NCI-H1694 (cell line): ENCODE measurements at places on chromosomes 5 and 9.

DNA sequence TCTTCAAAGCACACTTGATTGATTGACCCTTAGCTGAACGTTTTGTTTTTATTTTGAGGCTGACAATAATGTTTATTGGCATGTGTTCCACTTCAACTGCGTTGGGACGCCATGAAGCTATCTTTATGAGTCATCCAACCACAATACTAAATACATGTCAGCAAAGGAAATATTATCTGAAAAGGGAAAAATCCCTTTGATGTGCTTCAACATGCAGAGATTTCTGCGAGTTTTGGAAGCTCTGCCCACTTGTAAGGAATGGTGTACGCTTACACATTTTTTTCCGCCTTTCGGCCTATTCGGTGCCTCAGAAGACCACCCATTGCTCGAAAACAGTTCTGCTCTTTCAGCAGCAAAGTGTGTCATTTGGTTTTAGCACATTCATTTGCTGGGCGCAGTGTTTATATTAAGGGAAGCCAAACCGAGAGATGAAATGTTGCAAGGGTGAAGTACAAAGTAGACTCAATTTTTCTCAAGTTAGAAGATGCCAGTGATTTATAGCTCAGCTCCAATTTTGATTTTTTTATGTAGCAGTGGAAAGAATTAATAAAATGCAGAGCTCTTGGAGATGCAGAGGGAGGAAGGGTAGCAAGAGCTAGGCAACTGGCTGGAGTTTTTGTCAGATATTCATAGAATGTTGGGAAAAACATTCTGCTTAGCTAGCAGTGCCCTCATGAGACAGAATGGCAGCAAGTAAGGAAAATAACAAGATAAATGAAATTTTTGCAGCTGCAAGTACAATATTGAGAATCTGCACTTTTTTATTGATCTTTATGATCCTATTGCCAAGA, 68.9 kb downstream of the PRDM6 start:
- no peak for DNase-seq

DNA sequence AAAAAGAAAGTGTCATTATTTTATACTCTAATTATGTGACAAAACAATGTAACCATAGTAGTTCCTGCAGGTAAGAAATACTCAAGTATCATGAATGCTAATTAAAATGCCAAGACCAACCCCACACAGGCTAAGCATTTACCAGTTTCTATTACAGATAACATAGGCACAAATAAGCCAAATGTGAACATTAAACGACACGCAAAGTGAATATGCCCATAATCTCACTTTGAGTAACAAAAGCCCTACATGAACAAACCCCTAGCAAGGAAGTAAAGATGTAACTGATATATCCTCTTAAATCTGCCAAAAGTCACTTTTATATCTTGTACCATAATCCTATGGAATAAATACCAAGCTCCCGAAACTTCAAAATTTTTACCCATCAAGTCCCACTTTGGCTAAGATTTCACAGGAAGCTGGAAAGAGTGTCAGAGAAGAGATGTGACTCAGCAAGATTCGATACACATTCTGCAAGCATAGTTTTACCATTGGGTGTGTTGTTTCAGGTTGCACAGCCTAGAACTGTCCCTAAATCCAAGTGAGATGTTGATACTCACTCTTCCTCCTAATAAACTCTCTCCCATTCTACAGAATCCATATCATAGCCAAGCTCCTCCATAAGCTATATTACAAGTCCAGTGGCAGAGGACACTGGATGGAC, 28.8 kb downstream of the TRPM6 start:
- DNase-seq: no peak

GRCh38 chr9:21690561-21690960, 111.9 kb upstream of the MTAP start:
- DNase-seq: no peak

DNA sequence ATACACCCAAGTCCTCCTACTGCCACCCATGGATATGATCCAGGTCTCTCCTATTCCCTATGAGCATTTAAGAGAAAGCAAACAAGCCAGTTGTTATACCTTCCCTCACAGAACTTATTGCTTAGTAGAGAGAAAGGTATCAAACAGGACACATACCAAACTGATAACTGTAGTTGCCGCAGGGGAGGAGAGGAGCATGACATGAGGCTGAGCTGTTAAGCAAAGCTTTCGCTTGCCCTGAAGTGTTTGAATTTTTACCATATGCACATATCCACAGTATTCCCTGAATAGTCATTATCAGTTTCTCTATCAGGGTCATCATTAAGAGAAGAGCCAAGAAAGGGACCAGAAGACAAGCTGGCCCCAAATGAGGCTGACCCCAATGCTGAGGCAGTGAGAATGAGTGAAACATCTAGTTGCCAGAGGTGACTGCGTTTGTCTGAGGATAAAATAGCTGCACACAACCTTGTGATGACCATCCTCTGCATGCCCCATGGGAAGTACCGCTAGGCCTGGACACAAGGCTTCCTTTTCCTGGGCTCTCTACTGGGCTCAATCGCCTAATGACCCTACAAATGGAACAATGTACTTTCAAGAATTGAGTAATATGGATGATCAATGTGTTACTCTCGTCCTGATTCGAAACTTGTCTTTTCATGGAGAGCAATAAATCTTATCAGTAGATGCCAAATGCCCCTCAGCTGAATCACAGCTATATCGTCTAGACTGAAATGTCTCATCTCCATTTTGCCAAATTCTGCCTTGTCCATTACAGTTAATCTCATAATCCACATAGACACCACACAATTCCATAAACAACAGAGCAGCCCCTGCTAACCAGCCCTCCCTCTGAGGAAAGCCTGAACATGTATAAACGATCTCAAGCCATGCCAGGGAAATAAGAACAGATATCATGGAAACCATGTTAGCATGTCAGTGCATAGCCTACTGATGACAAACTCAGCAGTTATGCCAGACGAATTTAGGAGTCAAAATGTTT, 4.3 kb upstream of the IFNK start:
- no peak for DNase-seq

- no peak for DNase-seq
These were observed 151.8 kb upstream of the VLDLR start for GRCh38 chr9:2469681-2470221.

DNA sequence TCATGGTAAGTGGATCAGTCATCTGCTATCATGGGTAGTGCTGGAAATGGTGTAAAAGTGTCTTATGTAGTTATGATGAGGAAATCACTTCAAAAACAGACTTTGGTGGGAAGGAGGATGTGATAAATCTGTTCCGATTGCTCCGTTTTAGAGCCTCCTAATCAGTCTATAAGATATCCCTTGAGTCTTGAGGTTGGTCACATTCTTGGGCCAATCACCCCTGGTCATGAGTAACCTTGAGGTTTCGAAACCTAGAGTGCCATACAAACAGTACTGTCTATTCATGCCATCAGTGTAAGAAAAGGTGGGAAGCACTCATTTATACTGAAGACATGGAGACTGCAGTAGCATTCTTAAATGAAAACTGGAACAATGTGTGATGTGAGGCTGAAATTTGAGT, 45.8 kb downstream of the LRRTM2 start:
- no peak for DNase-seq

- no peak for DNase-seq
These were observed 77.7 kb upstream of the SNX2 start for GRCh38 chr5:122697191-122697590.

DNA sequence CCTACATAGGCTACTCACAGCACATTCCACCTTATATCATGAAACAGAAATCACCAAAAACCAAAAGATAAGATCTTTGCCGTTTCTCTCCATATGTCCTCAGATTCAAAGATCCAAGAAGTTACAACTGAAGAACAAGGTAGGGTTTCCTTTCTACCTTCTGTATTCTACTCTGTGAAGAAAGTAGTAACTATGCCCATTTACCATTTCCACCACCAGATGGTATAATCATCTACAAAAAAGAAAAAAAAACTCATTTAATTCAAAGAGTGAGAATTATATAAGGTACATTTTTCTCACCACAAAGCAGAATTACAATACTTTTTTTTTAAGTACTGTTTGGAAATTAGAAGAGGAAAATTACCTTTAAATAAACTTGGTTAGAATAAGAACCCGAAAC, 172.6 kb upstream of the PTGER4 start:
- no peak for DNase-seq

DNA sequence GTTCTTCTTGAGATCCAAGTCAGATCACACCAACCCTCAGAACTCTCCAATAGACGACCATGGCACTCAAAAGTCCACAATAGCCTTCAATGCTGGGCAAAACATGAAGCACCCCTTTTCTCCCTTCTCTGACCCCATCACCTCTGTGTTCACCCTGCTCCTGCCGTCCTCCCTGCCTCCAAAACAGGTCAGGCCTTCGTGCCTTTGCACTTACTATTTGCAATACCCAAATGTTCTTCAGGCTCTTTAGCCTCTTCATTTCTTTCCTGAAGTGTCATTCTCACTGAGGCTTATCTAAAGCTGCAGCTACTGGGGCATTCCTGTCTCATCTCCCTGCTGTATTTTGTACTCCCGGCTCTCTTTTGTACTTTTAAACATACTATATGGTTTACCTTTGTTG, 2.0 kb upstream of the ROPN1L start:
- DNase-seq: no peak

- DNase-seq: no peak
These were observed 50.8 kb downstream of the ERAP1 start for GRCh38 chr5:96756985-96757384.

DNA sequence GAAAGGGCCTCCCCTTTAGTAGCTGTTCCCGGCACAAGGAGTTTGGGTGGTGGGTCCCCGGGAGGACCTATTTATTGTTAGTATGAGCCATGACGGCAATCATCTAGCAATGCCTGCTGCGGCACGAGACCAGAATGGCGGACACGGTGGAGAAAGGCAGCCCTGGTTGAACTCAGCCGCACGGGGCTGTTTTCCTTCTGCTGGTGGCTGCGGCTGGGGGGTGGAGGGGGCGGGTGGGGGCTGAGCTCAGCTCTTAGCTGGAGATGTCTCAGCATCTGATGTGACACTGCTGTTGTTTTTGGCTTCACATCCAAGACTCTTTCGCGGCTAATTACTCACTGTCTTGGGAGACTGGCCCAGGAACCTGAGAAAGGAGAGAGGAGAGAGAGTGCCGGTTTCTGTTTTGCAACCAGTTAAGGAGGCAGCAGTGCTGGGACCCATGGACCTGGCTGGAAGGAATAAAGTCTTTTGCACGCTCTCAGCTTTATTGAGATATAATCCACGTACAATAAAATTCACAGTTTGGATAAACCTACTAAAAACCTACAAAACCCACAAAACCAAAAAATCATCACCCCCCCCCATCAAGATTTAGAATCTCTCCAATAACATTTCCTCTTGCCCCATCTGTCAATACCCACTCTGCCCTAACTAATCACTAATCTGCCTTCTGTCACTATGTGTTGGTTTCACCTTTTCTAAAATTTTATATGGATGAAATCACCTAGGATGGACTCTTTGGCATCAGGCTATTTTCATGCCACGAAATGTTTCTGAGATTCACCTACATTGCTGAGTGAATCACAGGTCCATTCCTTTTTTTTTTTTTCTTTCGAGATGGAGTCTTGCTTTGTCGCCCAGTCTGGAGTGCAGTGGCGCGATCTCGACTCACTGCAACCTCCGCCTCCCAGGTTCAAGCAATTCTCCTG, 81.8 kb upstream of the NEURL1B start:
- no peak for DNase-seq

GRCh38 chr9:82606492-82607382, 456.2 kb downstream of the RASEF start:
- peak; percentile 28 for DNase-seq

- DNase-seq: no peak
These were observed 69.4 kb upstream of the SPATA31D4 start for GRCh38 chr9:81858657-81859430.
